ENCODE measurements at places on chromosomes 11 and 22.

- DNase-seq: no peak
These were observed 25.5 kb downstream of the FCHSD2 start for GRCh38 chr11:73116636-73117035.

- no peak for DNase-seq
These were observed 821 bp downstream of the GAL3ST1 start for GRCh38 chr22:30573594-30574094.

DNA sequence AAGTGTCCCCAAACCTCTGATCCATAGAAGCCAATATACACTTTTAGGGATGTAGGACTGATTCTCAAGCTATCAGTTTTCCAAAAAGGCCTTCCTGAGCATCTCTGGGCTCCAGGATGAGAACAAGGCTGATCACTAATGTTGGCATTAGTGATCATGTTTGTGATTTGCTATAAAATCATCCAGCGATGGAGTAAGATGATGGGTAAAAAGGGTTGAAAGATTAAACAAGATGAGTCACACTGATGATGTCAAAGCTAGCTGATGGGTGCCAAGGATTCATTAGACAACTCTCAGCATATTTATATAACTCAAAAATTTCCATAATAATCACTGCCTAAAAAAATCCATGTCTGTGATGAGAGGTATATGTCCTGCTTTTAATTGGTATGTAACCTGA, 42.8 kb downstream of the ZNF280B start:
- DNase-seq: no peak

DNA sequence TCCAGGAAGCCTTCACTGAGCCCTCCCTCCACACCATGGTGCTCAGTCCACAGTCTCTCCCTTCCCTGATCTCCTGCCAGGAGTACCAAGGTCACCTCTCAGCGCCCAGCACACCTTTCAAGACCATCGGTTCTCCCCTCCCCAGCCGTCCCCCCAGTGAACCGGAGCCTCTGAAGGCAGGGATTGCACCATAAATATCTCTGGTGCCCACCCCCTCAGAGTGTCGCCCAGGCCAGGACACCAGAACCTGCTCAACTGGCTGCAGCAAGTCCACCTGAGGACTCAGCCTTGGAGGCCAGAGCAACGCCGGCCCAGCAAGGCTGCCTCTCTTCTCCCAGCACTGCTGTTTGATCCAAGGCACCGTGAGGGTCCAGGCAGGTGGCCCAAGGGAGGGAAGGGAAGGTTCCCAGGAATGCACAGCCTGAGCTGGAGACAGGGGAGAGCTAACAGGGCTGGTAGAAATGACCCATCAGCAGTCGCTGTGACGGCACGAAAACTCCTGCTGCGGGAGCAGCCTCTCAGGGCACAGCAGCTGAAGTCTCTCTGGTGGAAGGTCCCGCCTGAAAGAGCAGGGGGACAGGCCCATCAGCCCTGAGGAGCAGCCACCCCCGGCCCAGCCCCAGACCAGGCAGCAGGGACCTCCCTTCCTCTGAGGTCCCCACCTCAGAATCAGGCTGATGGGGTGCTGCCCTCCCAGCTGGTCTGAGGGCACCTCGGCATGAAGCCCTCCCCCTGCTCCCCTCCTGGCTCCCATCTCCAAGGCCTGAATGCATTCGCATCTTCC, 80.3 kb downstream of the BUD13 start:
- DNase-seq: no peak

- no peak for DNase-seq
These were observed 68.2 kb upstream of the SHISAL1 start for GRCh38 chr22:44380756-44381486.

GRCh38 chr22:29973269-29973668, 90.3 kb downstream of the MTMR3 start:
- no peak for DNase-seq

DNA sequence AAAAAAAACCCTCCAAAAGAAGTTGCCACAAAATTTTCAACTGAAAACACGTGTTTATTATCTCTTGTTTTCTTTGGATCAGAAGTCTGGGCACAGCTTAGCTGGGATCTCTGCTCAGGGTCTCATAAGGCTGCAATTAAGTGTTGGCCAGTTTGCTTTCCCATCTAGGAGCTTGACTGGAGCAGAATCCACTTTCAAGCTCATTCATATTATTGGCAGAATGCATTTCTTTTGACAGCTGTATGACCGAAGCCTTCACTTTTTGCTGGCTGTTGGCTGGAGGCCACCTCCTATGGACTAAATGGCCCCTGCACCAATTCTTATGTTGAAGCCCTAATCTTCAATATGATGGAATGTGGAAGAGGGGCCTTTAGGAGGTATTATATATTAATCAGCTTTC, 139.6 kb downstream of the DDX10 start:
- no peak for DNase-seq

DNA sequence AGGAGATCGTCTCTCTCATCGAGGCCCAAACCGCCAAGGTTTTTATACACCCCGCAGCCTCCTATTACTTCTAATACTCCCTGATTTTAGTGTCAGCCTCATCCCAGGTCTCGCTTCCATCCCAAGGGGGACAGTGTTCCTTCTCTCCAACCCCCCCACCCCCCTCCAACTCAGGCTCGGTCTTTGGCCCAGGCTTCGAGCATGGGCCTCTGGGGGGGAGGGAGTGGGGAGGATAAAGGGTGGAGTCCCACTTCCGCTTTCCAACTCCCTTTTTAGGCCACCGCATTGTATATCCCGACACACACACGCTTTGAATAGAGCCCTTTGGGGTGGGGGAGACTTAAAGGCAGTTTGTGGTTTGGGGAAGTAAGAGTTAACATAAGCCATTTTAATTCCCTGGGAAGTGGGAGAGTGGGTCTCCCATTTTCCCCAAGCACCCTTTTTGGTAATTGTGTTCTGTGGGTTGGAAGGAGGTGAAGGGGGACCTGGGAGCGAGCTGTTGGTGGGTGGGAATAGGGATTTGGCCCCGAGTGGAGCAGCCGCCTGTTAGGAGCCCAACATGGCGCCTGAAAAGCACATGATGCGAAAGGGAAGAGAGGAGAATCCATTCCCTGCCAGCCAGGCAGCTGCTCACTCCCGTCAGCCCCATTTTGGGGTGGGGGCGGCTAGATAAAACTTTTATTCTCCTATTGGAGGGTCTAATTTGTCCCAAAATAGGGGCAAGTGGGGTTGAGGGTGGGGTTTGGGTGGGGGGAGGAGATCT, 844 bp downstream of the PCF11 start:
- DNase-seq: peak; percentile 26

Measured in GM10248 (cell line).